Retinal pigment epithelial cell (primary cell): ENCODE measurements at places on chromosomes 7 and 10.
A peak's percentile ranks its signal among the peaks of the same experiment; 100 is the strongest.

GRCh38 chr7:83452256-83452655 lies 196.7 kb downstream of the SEMA3E start:
- DNase-seq: no peak

DNA sequence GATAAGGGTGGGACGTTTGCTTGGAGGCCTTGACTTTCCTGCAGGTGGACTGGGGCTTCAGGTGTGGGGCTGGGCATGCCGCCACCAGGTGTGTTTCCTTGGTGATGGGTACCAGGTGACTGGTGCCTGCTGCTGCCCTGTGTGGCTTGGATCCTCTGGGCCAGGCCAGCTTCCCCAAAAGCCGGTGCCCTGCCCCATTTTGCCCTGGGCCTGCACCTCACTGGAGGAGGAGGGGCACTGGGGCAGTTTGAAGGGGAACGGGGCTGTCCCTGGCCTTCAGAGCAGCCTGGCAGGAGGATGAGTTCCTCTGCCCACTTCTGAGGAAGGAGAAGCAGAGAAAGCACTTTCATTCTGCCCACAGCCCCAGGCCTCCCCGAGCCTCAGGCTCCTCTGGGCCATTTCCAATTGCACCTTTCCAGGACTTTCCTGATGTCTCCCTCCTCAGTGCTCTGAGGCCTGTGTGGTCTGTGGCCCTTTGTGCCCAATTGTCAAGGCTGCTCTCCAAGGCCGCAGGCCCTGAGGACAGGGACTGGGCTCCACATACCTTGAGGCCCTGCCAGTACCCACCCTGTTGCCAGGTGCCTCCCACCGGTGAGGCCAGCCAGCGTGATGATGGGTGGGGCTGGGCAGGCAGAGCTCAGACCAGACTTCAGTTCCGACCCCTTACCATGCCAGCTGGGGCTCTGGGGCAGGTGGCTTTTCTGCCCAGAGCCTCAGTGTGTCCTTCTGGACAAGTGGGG lies 25.3 kb upstream of the SMARCD3 start:
- DNase-seq: no peak

DNA sequence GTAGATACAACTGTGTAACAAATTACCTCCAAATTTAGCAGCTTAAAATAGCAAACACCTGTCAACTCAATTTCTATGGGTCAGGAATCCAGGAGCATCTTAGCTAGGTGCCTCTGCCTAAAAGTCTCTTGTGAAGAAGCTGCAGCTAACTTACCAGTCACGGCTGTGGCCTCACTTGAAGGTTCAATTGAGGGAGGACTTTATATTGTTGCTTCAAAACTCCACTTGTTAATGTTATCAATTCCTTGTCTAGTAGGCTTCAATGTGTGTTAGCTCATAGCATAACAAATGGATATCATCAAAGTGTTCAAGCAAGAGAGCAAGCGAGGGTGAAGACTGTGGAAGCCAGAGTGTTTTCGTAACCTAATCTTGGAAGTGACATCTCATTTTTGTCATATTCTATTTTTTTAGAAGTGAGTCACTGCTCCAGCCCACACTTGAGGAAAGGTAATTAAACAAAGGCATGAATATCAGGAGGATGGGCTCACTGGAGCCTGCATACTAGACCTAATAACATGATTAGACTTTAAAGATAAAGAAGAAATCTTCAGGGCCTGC lies 172.9 kb downstream of the SPAG6 start:
- DNase-seq: no peak

DNA sequence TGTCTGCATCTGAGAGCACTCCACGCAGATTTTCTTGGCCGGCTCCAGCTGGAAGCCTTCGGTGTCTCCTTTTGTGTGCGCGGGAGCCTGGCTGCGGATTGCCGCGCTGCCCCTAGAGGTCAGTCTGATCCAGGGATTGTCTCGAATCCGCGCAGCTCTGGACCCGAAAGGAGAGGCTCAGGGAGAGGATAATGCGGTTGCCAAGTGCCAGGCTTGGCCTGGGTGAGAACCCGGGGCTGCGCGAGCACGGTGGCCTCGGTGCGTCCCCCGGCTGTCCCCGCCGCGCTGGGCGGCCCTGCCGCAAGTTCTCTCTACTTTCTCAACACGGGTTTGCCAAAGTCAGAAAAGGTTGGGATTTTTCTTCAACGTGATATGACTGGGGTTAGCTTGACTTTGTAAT lies 140.9 kb downstream of the ADCYAP1R1 start:
- DNase-seq: peak; percentile 8

GRCh38 chr10:93938140-93938539 lies 44.4 kb downstream of the SLC35G1 start:
- no peak for DNase-seq

DNA sequence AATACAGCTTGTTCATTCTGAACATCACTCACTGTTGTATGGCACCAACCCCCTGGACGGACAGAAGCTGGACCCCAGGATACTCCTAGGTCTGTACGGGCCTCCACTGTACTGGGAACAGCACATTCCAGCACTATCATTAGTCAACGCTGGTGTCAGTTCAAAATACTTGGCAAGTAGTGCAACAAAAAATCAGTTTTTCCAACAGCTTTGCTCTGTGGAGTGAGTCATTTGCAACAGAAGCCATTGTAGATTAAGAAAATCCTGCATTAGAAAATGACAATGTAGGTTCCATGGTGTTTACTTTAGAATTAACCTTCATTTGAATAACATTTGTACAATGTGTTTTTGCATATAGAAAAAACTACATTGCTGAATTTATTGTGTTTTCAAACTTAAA lies 266.6 kb downstream of the HDAC9 start:
- peak; percentile 55 for DNase-seq

DNA sequence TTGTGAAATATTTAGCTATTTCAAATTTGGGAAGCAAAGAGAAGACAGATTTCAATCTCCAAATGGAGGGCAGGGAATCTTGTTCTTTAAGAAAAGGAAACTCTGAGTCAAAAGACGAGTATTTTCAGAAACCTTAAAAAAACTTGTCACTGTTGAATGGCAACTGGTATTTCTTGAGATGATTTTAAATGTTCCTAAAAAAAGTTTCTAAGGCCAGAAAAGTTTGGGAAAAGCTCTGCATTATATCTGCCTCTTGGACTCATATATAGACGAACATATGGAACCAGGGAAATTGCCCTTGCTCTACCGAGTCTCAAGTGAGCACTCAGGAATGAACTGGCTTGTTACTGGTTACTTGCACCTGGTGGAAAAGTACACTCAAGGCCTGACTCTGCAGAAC lies 69.5 kb downstream of the ADAM22 start:
- DNase-seq: no peak

DNA sequence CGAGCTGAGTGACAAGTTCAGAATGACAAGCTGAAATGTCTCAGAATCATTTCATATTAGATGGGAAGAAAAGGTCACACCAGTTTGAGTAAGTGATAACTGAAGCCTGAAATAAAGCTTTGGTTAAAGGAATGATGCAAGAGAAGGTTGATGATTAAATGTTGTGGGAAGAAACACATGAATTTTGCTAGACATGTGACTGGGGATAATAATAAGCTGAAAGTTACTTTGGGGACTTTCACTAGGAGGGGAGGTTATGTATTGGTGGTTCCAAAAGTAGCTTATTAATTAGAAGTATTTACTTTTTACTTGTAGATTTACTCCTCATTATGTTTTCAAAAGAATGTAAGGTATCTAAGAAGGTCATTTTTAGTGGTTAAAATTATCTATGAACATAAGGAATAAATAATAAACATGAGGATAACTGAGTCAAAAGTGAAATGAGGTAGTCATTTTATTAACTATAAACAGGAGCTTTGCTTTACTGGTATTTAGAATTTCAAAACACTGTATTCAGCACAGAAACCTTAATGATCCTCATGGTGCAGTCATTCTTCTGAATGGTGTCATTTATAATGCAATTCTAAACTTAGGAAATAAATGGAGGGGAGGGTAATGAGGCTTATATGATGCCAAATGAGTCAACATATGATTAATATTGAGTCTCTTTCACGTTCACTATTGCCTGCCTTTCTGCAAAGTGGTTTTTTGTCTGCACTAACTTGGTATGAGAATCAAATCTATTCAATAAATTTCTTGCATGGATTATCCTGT lies 63.7 kb downstream of the PRKG1 start:
- DNase-seq: no peak

GRCh38 chr7:139991911-139992310 lies 70.8 kb downstream of the PARP12 start:
- DNase-seq: no peak

DNA sequence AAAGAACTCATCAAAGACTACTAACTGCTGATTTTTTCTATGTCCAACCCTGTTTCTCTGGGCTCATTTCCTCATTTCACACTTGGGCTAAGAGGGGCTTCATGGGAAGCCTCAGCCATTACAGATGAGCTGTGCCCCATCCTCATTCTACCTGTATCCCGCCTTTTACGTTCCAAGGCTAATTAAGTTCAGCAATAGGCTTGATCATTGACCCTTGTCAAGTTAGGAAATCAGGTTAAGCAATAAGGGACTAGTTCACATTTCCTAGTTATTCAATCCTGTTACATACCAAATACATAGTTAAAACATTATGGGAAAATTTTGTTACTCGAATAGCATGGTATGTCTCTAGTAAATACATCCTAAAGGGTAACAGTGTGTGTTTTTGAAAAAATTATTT lies 29.3 kb upstream of the AGBL3 start:
- DNase-seq: no peak

- no peak for DNase-seq
These were observed 122.8 kb upstream of the PCBD1 start for GRCh38 chr10:71011141-71011540.

DNA sequence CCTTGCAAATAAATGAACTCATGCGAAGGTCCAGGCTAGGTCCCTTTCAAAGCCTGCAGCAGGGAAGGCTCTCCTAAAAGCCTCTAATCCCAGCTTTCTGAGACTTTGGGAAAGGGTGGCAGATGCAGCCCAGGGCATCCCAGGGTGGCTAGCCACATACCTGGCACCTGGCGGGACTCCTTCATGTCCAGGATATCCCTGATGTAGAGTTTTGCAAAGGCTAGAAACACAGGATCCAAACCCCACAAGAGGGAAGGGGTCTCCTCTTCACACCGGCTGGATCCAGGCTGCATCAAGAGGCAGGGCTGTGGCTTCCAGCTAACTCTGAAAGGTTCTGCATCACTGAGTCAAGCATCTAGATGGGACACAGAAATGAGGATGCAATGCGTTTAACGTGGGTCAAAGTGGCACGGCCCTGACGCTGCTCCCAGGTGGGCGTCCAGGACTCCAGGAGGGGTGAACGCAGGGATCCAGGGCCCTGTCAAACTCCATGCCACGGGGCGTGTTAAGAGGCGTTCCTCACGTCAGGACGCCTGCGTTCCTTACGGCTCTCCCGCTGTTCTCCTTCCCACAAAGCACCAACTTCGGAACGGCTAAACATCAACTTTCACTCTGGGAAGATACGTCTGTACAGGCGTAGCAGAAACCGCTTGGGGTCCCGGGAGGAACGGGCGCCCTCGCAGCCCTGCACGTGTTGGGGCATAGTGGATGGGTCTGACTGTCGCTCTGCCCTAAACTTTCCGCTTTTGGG lies 507 bp downstream of the STN1 start:
- no peak for DNase-seq

DNA sequence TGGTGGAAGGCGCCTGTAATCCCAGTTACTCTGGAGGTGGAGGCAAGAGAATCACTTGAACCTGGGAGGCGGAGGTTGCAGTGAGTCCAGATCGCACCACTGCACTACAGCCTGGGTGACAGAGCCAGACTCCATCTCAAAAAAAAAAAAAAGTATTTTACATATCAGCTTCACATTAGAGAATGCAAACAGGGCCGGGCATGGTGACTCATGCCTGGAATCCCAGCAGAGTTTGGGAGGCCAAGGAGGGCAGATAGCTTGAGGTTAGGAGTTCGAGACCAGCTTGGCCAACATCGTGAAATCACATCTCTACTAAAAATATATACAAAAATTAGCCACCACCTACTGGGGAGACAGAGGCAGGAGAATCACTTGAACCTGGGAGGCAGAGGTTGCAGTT lies 31.6 kb downstream of the USP54 start:
- DNase-seq: no peak

DNA sequence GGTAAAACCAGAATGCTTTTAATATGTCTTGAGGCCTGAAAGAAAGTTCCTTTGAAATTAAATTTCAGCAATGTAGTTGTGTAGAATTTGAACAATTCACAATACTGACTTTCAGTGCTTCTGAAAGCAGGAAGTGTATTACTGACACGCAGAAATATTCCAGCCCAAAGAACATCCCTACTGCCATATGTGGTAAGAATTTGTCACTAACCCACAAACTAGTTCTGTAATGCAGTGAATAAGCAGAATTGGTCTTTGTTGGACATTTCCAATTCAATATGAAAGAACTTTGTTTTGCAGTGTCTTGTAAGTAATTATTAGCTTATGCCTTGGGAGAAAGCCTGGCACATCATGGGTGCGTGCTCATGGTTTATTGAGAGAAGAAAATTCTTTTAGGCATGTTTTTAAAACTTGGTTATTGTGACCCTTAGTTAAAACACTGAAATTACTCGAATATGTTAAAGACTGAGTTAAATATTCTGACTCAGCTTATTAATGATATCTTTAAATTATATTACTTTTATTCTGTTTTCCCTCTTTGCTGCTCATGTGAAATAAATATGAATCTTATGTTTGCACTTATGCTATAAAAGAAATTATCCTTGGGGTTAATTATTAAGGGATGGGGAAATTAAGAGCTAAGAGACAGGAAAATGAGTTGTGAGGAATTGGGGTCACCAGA lies 33.4 kb downstream of the PTPN12 start:
- DNase-seq: no peak

DNA sequence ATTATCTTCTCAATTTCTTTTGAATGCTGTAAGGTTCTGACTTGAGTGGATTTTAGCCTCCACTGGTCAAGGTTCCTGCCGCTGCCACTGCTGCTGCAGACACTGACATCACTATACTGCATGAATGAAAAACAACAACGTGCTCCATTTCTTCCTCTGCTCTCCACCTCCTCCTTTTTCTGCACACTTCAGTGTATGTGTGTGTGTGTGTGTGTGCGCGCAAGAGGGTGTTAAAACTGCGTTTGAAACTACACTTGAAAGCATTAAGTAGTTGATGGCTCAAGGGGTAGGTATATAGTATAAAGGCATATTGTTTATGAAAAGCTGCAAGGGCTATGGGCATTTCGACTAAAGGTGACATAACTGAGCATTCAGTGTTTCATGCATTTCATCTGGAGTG lies 3.5 kb downstream of the GLCCI1 start:
- DNase-seq: no peak

DNA sequence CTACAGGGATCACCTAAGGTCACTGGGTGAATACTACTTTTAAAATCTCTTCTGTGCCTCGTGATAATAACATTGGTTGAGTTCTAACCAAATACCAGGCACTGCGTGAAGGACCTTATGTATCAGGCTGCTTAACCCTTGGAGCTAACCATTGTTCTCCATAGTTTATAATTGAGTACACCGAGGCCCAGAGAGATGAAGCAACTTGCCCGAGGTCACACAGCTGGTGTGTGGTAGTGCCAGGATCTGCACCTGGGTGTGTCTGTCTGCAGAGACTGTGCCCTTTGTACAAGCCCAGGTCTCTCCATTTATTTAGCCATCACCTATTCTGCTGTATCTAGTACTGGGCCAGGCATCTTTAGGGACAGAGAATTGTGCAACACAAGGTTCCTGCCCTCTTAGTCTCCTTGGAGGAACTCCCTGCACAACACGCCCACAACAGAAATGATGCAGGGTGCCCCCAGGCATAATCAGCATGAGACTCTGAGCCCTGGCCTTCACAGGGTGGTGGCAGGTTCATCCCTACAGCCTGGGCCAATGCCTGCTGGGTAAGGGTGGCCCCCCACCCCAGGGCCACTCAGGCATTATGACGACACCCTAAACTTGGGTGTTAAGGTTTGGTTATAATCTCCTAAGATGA lies 31.5 kb downstream of the UNC5B start:
- no peak for DNase-seq

GRCh38 chr7:30201161-30201666 lies 66.4 kb downstream of the MTURN start:
- DNase-seq: no peak

GRCh38 chr10:118590334-118590733 lies 5.1 kb downstream of the PRLHR start:
- DNase-seq: peak; percentile 88
